HS-5 (cell line): ENCODE measurements at places on chromosomes 7 and 10.

DNA sequence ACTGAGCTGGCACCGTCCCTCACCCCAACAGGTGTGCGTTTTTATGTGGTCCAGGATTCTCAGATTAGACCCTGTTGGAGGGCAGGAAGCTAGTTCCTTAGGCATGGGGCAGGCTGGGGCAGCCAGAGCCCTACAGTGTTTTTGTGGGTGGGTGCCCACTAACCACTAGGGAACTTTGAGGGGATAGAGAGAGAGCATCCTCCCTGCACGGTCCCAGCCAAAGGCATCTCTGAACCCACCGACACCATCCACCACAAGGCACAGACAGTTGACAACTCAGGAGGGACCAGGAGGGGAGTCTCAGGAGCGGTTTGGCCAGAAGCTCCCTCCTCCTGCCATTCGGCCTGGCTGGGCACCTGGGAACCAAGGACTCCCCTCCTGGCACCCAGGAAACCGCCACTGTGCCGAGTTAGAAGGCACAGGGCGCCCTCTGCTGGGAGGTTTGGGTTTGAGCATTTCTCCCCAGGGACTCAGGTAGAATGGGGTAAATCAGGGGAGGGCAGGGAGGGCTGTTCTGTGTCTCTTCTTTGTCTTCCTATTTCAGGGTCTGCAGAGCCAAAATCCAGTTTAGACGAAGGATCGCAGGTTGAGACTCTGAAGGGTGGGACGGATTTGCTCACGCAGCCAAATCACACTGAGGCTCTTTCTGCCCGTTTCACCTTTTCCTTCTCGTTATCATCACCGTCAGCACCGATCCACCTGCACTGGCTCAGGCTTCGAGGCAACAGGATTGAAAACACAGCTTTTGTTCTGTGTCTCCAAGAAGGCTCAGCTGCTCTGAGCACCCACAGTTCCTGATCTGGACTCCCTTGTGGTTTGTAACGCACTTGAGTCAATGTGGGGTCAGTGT is 84.8 kb upstream of the COL13A1 start:
- no peak for DNase-seq

DNA sequence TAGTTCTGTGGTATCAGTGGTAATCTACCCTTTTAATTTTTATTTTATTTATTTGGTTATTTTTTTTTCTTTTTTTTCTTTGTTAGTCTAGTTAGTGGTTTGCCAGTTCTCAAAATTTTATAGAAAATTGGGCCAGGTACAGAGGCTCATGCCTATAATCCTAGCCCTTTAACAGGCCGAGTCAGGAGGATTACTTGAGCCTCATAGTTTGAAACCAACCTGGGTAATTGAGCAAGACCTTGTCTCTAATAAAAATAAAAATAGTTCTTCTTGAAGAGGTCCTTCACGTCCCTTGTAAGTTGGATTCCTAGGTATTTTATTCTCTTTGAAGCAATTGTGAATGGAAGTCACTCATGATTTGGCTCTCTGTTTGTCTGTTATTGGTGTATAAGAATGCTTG is 51.5 kb downstream of the PPP1R3A start:
- no peak for DNase-seq

GRCh38 chr7:155683714-155684113 is 39.3 kb downstream of the RBM33 start:
- DNase-seq, result no peak

DNA sequence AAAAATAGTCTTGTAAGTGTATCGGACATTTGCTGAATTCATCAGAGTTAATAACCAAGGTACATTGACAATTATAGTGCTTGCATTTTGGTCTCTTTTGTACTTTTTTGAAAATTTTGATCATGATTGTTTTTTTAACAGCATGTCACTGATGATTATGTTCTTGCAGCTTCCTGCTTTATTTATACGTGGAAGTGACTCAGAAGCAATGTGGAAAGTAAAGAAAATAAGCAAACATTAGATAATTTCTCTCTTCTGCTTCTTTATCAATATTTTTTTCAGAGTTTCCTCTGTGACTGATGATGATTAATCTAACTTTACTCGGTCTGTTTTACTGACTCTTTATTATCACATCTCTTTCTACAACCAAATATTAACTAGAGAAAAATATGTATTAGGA is 1351.9 kb downstream of the REEP3 start:
- DNase-seq, result no peak

GRCh38 chr7:42108803-42109528 is 128.0 kb downstream of the GLI3 start:
- no peak for DNase-seq

- DNase-seq, result no peak
Measured at GRCh38 chr7:47497367-47498096, 84.4 kb downstream of the TNS3 start.

GRCh38 chr7:19114551-19114855 is 2.9 kb downstream of the TWIST1 start:
- no peak for DNase-seq
